ENCODE measurements at places on chromosomes 11 and 22.
A peak's percentile ranks its signal among the peaks of the same experiment; 100 is the strongest.

- no peak for DNase-seq
These were observed 112.9 kb downstream of the SPON1 start for GRCh38 chr11:14075118-14076078.

GRCh38 chr22:46678785-46679700 is 58.9 kb downstream of the GRAMD4 start:
- no peak for DNase-seq

DNA sequence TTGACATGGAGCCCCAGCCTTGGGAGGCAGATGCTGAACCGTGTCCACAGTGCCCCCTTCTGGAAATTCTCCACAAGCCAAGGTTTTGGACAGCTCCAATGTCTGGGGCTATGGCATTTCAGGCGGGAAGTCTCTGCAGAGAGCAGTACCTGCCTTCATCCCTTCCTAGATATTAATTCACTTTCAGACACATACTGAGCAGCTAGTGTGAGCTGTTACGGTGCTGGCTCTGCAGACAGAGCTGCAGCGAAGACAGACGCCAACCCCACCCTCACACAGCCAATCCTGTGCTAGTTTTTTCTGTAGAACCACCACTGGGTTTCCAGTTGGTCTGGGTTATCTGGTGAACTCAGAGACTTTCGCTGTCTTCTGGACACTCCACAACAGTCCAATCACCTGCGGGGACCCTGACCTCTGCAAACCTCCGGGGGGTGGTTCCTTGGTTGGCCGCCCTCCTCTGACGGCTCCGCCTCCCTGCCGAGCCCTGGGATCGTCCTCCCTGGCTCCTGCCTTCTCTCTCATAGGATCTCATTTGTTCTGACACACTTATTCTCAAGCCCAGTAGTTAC is 9.1 kb downstream of the LMF2 start:
- peak; percentile 61 for DNase-seq

DNA sequence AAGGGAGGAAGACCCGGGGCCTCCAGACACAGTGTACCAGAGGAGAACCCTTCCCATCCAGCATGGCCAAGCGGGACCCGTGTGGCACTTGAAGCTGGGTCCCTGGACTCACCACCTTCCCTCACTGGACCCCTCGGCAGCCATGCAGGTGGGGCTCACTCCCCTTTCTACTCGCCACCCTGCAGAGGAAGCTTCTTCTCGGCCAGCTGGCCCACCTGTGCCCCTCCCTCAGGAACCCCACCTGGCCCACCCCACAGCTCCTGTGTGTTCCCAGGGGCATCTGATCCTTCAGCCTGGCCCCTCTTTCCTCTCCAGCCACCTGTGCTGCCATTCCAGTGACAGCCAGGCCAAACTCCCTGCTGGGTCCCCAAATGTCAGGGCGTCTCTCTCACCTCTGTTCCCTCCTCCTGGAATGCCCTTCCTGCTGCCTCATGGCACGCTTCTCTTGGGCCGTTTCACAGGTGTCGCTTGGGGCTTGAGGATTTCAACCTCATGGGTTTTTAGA is 38.0 kb downstream of the IGF2 start:
- no peak for DNase-seq

DNA sequence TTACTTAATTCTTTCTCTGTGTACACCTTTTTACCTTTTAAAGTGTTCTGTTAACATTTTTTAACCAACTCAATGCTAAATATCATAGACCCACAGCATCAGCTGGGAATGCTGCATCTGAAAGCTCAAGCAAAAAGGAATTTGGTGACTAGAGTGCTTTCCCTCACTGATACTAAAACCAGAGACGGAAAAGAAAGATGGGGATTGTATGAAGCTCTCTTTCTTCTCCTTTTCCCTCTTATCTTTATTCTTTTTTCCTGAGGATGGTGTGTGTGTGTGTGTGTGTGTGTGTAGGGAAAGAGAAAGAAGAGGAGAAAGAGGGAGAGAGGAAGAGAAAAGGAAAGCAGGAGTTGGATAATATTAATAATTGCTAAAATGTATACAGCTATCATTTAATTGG is 4.1 kb upstream of the SIK2 start:
- no peak for DNase-seq

DNA sequence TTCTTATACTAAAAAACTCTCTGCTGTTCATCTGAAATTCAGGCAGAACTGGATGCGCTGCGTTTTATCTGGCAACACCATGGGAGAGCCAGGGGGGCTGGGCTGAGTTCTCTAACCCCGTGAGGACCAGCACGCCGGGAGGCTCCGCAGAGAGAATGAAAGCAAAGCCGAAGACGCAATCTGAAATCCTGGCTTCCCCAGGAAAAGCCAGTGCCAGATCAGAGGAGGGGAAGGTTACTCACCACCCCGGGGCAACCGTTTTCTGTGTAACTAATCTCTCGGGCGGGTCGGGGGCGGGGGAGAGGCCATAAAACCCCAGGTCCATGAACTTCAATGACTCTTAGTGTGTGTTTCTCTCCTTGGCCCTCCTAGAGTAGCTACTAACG is 99.4 kb downstream of the SHANK2 start:
- DNase-seq, result no peak

- DNase-seq, result no peak
These were observed 9.2 kb upstream of the SLC35E4 start for GRCh38 chr22:30626413-30626812.

DNA sequence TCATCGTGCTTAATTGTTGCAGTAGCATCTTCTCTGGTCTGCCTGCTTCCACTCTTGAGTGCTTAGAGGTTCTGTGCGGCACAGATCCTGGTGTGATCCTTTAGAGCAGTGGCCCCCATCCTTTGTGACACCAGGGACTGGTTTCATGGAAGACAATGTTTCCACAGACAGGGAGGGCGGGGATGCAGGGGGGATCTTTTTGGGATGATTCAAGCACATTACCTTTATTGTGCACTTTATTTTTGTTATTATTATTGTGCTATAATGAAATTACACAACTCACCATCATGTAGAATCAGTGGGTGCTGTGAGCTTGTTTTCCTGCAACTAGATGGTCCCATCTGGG is 76.8 kb upstream of the SHANK2 start:
- no peak for DNase-seq
